ENCODE measurements at places on chromosomes 12 and 14.

GRCh38 chr14:103638594-103638993 is 9.6 kb downstream of the KLC1 start:
- DNase-seq, result no peak

- no peak for DNase-seq
These were observed 23.3 kb downstream of the DMAC2L start for GRCh38 chr14:50335389-50335788.

GRCh38 chr12:106205208-106206069 is 42.4 kb downstream of the CKAP4 start:
- no peak for DNase-seq

DNA sequence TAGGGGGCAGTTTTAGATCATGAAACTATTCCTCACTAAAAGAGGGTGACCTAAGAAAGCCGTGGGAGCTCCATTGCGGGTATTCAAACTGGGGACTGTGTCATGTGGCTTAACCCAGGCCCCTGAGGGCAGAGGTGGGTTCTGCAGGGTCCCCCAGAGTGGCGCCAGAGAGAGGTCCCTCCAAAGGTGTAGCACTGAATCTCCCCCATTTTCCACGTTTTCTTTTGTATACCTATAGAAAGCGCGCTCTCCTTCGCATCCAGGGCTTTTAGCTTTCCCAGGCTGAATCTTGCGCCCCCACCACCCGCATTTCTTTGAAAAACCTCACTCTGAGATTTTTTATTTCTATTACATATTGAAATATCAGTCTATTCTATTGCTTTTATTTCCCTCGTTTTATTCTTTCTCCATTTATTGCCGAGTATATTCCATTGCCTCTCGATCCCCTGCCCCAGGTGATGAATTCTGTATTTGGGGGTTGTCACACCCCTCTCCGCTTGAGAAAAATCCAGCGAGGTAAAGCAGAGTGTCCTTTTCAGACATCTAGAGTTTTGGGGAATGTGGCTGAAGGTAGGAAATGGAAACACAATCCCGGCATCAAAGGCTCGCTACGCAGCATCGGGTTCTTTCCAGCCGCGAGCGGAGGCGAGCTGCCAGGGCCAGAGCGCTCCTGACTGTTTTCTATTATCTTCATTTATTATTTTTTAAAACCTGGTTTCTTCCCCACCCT is 870 bp upstream of the HOXC13 start:
- no peak for DNase-seq

DNA sequence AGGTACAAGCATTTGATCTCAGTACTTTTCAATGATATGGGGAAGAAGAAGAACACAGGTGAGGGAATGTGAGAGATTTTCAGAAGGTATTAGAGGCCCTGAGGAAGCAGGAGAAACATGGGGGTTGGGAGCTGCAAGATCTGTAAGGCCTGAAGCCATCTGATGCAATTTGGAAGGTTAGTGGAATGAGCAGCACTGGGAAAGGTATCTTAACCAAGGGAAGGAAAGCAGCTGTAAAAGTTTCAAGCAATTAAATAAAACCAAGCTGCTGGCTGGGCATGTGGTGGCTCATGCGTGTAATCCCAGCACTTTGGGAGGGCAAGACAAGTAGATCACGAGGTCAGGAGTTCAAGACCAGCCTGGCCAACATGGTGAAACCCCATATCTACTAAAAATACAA is 104.4 kb upstream of the PARP11 start:
- DNase-seq, result no peak

DNA sequence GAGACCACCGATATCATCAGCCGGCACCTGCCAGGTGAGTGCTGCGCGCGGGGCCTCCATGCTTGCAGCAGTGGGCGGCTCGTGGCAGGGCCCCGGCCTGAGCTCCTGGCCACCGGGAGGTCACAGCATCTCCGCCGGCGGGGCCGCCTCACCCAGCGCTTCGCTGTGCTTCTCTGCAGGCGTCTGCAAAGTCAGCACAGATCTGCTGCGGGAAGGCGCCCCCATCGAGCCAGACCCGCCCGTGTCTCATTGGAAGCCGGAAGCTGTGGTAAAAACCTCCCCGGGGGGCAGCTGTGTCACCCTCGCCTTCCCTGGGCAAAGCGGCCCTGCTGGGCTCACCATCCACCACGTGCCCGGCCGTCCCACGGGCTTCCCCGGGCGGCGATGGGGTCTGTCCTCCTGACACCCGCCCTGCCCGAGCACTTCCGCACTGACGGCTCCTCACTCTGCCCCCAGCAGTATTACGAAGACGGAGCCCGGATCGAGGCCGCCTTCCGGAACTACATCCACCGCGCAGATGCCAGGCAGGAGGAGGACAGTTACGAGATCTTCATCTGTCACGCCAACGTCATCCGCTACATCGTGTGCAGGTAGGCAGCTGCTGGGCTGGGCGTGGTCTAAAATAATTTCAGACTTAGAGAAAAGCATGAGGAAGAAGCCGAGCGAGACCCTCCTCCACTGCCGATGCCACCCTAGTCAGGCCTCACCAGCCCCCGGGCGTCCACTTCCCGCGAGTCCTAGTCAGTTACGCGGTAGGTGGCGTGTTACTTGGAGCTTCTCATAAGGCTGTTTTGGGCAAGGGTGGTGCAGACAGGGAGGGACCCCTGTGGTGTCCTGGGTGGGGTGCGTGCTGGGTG is 7.1 kb downstream of the PGAM5 start:
- no peak for DNase-seq

DNA sequence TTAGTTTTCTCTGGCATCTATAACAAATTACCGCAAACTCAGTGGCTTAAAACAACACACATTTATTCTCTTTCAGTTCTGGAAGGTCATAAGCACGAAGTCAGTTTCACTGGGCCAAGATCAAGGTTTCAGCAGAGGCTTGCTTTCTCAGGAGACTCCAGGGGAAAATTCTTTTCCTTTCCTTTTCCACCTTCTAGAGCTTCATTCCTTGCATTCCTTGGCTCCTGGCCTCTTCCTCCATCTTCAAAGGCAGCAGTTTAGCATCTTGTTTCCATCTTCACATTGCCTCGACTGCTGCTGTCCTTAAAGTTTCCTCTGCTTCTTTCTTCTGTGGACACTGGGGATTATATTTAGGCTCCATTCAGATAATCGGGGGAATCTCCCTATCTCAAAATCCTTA is 106.1 kb downstream of the PDE3A start:
- no peak for DNase-seq

GRCh38 chr12:48197549-48197970 is 5.5 kb downstream of the OR10AD1 start:
- DNase-seq, result no peak

DNA sequence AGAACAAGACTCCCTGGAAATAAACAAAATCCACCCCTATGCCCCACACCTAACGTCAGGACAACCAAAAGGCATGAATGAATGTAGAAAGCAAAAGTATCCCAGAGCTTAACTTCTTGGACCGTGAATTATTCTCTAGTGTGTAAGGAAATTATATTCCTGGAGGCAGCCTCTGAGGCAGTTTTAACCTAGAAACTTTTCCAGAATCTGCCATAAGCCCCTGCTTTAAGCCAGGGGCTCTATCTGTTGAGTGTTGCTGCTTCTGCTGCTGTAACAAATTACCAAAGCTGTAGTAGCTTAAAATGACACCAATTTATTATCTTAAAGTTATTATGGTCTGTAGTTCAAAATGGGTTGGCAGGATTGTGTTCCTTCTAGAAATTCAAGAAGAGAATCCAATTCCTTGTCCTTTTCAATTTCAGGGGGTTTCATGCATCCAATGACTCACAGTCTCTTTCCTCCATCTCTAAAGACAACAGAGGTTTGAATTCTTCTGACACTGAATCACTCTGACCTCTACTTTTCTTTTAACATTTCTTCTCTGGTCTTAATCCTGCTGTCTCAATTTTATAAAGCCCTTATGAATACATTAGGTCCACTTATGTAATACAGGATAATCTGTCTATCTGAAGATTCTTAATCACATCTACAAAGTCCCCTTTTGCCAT is 242.7 kb downstream of the ATXN7L3B start:
- no peak for DNase-seq

DNA sequence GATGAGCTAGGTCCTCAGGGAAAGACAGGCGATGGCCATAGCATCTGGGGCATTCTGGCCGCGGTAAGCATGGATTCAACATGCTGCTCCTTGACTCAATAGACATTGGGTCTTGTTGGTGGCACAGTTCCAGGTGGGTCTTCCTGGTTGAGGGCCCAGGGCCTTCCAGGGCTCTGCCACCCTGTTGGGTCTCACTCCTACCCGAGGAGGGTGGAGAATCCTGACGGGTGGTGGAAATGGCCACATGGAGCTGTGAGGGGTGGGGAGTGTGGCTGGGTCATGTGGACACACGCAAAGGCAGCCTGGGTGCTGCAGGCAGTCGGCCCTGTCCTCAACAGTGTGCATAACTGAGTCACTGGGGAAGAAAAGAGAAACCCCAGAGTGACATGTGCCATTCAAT is 148.1 kb downstream of the KIF26A start:
- no peak for DNase-seq

- DNase-seq, result no peak
These were observed 145.9 kb upstream of the BMP4 start for GRCh38 chr14:54102530-54102929.

DNA sequence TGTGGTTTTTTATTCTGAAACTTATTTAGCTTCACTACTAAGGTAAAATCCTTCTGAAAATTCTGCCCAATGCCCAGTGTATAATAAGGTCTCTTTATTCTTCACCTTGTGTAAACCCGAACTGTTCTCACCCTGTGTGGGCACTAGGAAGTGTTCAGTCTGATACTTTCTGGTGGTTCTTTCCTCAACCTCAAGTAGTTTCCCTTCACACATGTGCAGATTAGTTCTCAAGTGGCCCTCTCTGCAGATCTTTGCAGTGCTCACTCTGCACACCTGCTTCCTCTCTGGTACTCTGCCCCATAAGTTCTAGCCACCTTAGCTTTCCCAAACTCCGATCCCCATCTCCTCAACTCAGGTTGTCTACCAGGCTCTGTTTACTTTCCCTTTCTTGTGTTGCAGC is 61.6 kb downstream of the RAD51B start:
- DNase-seq, result no peak

DNA sequence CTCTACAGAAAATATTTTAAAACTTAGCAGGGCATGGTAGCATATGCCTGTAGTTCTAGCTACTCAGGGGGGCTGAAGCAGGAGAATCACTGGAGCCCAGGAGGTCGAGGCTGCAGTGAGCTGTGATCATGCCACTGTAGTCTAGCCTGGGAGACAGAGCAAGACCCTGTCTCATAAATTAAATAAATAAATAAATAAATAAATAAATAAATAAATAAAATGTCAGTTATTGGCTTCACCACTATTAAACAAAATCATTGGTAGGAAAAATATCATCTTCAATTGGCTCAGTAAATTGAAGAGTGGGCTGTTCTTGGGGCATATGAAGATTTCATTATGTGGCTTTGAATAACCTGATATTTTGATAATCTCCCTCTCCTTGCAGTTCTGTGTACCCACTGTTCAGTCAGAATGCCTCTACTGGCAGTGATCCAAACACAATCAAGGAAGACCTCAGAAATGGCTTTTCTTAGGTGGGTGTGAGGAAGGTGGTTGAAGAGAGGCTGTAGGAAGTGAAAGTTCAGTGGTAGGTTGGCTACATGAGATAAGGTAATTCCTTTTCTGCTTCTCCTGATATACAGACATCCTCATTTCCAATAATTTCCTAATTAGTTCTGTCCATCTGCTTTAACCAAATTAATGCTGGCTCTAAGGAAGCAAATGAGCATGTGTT is 175.8 kb downstream of the MSRB3 start:
- DNase-seq, result no peak

DNA sequence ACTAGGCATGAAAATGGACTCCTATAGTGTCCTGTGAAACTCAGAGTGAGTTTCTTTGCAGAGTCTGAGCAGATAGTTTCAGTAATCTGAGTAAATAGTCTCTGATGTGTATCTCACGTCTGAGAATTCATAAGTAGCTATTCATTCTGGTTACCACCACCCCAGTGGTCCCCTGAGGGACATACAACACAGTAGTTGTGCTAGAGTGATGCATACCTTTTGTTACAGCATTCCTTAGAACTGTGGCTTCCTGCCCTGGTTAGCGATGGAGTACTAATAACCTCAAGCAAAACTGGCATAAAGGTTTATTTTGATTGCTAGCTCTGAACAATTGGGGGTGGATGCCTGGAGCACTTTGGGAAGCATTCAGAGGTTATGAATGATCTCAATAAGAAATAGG is 114.7 kb downstream of the DAAM1 start:
- no peak for DNase-seq

- no peak for DNase-seq
These were observed 2.2 kb downstream of the IRF2BPL start for GRCh38 chr14:77026166-77026929.

GRCh38 chr12:86727160-86727559 is 471.0 kb upstream of the MGAT4C start:
- no peak for DNase-seq

DNA sequence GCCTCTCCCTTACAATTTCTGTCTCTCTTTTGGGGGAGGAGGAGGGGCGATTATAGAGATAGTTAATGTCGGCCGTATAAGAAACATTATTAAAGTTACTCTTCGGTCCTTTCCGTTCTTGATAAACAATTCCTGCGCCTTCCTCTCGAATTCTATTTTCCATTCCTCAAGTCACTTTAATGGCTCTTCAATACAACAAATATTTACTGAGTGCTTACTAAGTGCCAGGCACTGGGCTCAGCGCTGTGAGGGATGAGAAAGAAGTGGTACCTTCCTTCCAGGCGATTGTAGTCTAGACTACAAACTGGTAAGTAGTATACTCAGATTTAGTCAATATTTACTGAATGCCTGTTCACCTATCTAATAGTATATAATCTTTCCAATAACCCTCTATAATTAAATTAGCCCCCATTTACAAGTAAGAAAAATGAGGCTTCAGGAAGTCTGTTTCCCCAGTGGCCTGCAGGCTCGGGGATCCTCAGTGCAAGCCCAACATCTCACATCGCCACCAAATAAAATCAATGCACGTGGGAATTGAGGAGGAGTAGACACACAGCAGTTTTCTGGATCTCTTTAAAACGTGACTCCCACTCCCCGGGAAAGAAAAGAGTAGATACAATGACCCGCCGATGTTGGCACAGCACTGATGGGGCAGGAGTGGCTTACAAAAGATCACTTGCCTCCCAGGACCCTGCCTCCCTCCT is 589 bp upstream of the ZNF219 start:
- DNase-seq, result no peak

- DNase-seq, result no peak
These were observed 644.4 kb upstream of the MIS18BP1 start for GRCh38 chr14:45897439-45897838.

DNA sequence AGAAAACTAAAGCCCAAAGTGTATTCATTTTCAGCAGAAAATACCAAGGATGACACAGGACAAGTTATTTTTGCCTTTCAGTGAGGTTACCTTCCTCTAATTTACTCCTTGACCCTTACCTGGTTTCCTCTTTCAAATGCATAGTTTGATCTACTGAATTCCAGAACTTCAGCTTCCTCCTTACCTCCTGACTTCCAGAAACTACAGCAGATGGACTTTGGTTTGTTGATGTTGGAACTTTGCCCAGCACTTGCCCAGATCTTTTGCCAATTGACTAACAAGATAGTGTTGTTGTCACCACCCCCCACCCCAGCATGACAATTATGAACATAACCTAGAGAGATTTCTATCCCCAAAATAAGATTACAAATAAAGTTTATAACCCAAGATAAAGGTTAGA is 63.2 kb downstream of the NAV3 start:
- no peak for DNase-seq

Measured in GOT3 (cell line).